ENCODE measurements at places on chromosomes 1 and 21.
A peak's percentile ranks its signal among the peaks of the same experiment; 100 is the strongest.

GRCh38 chr1:64886877-64887276, 79.5 kb downstream of the JAK1 start:
- no peak for DNase-seq

DNA sequence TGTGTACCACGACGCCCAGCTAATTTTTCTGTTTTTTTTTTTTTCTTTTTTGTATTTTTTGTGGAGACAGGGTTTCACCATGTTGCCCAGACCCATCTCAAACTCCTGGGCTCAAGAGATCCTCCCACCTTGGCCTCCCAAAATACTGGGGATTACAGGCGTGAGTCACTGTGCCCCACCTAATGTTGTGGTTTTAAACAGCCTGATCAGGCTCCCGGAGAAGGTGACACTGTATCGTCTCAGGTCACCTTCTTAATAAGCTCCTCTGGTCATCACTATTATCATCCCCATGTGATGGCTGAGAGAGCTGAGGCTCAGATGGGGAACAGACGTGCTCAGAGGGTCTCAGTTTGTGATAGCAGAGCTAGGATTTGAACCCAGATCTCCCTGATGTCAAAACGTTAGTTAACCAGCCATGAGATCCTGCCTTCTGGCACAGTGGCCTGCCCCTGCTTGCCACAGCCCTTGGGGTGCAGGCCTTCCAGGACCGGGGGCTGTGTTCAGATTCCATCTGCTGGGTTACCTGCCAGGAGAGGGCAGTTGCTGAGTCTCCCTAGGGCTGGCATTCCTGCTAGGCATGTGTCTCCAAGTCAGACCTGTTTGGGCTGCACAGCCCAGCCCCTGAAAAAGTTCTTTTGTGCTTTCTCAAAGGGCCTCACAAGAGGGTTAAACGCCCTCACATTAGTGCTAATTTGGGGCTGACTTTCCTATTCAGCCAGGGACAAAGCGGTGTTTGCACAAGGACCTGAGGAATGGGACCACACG, 32.7 kb upstream of the GRHL3 start:
- DNase-seq = no peak

DNA sequence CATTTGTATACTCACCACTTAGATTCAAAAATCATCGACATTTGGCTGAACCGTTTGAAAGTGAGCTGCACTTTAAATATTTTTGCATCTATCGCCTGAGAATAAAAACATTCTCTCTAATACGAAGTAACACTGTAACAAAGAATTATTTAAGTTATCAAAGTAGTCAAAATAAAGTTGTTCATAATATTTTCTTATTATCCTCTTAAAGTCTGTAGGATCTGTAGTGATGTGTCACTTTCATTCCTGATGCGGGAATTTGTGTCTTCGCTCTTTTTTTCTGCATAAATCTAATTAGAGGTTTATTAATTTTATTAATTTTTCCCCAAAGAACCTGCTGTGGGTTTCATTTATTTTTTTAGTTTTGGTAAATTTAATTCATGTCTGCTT, 74.8 kb downstream of the ETS2 start:
- no peak for DNase-seq

DNA sequence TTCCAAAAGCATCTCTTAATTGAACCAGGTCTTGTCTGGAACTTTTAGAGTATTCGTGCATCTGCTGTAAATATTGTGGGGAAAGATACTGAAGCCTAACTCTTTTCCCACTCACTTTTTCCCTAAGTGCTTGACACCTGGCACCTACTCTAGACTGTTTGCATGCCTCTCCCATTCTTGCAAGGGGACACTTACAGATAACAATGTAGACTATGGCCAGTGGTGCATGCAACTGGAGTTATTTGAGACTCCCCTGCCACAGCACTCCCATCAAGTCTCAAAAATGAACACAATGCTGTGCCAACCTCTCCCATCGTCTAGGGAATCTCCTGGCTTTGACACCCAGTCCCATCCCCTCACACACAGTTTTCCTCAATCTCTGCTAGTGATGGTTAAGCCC, 118.6 kb upstream of the ATP1B1 start:
- DNase-seq = no peak

- DNase-seq = no peak
Measured at GRCh38 chr1:55854911-55855310, 639.7 kb upstream of the USP24 start.

DNA sequence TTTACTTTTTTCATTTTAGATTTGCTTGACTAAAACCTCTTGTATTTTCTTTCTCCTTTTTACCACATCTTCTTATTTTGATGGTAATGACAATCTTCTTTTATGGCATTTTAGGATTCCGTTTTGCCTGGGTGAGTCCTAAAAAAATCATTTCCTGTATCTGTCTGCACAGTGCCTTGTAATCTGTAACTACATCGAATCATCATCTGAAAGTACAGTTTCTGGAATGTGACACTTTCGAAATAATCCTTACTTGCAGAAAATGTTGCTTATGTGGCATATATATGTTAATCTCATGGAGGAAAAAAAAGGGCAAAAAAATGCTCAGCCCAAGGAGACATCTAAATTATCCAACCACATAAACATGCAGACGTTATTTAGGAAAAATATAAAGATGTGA, 29.0 kb downstream of the GREM2 start:
- no peak for DNase-seq

- peak; percentile 49 for DNase-seq
Measured at GRCh38 chr1:22976461-22977243, 4.0 kb upstream of the LACTBL1 start.

- no peak for DNase-seq
Measured at GRCh38 chr1:217562229-217562878, 68.5 kb downstream of the GPATCH2 start.

DNA sequence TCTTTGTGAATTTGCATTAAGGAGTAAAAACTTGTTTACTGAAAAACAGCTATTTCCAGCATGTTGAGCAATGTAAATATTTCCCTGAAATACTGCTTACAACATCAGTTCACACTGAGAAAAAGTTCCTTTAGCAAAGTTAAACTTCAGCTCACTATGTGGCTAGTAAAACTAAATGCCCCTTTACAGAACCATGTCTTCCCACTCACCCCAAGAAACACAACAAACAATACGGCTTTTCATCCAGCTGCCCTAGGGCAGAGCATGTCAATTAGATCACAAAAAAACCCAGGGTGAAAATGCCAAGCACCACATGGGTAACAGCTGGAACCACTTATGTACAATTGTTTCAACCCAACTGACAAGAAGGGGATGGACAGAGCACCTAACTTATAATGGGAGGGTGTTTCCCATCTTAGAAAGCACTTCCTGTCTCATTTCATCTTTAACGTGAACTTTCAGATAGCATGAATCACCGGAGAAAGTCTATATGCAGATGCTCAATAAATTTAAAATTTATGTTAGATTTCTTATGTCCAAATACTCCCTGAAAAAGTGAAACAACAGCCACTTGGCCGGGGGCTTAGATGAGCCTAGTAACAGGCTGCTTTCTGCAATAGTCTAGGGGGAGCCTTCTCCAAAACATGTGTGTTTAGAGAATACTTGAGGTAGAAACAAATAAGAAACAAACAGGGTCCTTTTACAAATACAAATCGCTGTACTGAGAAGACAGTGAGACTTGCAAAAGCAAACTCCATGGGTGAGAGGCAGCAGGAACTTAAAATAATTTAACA, 6.6 kb downstream of the NID1 start:
- no peak for DNase-seq

DNA sequence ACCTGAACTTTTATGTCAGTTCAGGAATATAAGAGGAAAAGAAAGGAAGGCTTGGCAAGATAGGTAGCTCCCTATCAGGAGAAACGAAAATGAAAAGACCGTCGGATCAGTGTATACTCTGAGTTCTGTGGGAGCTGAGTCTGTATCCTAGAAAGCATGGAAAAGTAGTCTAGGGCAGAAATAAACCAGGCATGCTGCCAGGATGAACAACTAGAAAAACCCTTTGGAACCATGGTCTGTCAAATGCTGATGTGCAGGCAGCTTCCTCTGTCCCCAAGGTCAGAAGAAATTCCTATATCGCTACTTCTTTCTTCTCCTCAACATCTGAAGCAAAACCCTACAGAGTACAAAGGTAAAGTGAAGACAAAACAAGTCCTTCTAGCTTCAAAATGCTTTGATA, 268.8 kb downstream of the ST6GALNAC3 start:
- DNase-seq = no peak

- DNase-seq = no peak
Measured at GRCh38 chr21:42097860-42098454, 26.8 kb downstream of the UMODL1 start.

GRCh38 chr1:106584107-106584506, 472.4 kb upstream of the PRMT6 start:
- DNase-seq = no peak

- no peak for DNase-seq
Measured at GRCh38 chr1:24867084-24867870, 62.8 kb downstream of the RUNX3 start.

- no peak for DNase-seq
Measured at GRCh38 chr21:35927262-35927661, 133.1 kb downstream of the SETD4 start.

- no peak for DNase-seq
Measured at GRCh38 chr1:75969550-75969949, 37.3 kb upstream of the ASB17 start.
